ENCODE measurements at places on chromosomes 3 and 15.

- DNase-seq = no peak
Measured at GRCh38 chr3:61547625-61548024, 13.7 kb upstream of the PTPRG start.

- no peak for DNase-seq
Measured at GRCh38 chr3:134978658-134979057, 183.6 kb downstream of the EPHB1 start.

GRCh38 chr3:191094057-191094845 lies 104.8 kb upstream of the OSTN start:
- no peak for DNase-seq

DNA sequence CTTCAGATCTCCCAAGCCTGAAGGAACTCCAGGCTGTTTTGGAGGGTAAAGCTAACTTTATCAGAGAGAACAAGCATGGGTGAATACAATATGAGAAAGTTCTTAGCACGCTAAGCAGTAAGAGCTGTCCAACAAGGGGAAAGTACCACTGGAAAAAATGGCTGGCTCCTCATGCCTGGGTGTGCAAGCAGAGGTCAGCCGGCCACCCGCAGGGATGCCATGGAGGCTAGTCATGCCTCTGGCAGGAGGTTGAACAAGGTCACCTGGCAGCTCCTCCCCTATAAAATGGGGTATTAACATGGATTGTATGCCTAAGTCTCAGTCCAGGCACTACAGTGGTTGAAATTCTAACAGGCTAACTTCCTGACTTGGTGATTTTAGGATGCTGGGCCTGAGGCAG lies 75.4 kb upstream of the SLC6A1 start:
- no peak for DNase-seq

DNA sequence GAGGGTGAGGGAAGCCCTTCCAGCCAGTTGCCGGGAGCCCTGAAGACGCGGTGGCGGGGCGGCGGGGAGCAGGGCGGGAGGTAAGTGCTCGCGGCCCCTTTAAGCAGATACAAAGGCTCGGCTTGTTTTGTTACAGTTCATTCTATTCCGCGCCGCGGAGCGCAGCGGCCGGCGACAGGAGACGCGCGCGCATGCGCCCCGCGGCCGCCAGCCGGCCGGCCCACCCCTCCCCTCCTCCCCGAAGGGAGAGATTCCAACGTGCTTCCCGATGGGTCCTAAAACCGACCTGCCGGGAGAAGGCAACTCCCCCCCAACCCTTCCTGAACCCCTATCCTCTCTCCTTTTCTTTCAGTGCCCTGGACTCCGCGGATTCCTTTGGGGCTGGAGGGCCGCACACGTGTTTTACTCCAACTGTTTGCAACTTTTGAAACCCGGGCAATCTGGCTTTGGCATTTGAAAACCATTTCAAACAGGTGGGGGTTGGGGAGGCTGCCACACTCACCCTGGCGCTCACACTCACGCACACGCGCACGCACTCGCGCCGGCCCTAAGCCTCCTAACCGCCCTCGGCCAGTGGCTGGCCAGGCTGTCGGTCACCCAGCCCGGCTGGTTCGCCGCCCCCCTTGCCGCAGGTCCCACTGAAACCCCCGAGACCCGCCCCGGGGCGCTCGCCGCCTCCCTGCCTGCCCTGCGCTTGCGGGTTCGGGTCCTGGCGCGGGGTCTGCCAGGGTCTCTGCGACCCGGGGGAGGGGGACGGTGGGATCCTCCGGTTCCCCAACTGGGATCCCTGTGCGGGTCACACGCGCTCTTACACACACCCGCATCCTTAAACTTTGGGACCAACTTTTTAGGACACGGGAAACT lies at the start of gene MAGI1:
TSS of gene MAGI1 (minus strand) at position 193 of the 864 bp plus-strand sequence. CDS start 610 bp downstream, outside the sequence.
- DNase-seq = no peak

DNA sequence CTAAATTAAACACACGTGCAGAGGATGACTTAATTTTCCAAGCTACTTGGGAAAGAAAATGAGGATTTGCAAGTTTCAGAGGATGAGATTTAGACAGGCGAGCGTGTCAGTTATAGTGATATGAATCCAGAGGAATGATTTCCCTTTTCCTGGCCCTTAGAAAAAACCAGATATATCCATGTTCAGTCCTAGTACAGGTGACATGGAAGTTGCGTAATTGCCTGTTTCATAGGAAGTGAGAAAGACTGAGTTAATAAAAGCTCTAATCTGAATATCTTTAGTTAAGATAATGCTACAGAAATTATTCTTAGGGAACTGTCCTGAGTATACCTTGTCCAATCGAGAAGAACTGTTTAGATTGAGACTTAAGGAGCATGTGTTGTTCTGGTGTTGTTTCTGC lies 490.5 kb downstream of the ZNF385D start:
- no peak for DNase-seq

DNA sequence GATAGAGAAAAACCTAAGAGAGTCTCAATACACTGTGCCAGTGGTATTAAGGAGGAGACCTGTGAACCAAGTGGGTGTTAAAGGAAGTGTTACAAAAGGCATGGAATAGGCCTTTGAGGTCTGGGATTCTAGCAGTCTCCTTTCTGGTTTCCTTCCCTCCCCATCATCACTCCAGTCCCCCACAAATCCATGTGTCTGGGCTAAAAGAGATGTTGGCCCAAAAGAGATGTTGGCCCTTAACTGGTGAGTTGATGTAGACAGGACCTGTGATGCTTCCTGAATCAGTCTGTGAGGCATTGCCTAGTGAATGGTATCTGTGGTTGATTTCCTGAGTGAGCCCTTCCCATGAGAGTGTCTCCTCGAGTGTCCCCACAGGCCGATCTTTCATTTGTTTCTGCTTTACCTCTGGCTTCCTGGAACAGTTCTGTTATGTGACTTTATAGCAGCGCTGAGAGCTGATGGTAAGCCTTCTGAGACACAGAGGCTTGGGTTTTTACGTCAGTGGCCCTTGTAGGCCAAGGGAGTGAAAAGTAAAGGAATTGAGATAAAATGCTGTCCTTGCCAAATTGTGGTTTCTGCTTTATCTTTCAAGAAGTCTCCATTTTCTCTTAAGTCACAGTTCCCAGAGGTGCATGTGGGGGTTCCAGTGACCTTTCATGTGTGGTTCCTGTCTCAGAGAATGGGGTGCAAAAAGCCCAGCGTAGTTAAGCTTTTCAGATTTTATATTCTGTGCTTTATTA lies 87.8 kb downstream of the KLHL25 start:
- no peak for DNase-seq

DNA sequence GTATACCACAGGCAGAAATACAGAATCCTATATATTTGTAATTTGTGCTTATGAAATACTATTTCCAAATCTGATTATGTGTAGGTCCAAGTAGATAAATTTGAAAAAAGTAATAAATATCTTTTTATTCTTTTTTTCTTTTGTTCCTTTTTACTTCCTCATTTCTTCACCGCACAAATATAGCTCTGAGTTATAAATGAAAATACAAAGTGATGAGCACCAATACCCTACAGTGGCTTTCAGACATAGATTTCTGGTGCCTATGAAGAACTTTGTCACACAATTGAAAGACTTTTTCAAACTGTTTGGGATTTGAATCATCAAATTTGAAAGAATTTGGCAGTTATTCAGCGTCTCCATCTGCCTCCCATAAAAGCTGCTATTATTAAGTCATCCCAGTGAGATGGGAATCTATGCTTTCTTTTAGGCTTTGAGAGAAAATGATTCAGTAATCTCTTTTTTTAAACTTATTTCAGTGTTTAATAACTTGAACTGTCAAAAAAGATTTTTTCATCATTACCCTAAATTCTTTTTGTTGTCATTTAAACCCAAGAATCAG lies 363.6 kb upstream of the GOLIM4 start:
- DNase-seq = no peak

DNA sequence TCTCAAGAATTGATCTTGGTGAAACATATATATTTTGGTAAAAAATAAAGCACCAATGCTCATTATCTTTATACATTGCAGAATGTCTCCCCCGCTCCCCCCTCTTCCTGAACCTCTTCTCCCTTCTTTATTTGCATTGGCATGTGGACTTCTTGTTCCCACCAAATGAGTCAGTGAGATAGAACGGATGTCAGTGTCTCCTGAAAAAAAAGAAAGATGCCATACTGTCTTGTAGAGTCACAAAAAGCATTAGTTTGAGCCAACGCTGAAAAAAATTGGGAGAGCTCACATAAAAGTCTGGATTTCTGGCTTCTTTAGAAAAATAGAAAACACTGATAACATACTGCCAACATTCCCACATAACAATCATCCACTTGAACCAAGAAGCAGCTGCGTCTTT lies 32.0 kb upstream of the STXBP5L start:
- no peak for DNase-seq

DNA sequence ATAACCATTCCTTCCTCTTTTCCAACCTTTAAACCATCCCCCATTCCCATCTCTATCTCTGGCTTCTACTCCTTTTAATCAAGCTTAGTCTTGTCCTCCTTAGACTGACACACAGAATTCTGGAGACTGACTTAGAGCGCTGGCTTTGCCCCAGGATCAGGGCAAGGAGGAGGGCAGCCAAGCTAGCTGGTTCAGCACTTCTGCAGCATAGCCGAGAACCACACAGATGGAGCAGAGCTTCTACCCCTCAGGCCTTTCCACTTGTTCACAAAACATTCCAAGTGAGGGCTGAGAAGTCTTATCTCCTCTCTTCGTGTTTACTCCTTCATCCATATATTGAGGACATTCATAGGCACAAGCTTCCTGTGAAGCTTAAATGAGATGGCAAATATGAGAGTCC lies 246.5 kb upstream of the PEX5L start:
- no peak for DNase-seq

GRCh38 chr15:82849556-82850512 lies 40.4 kb downstream of the WHAMM start:
- DNase-seq = no peak

DNA sequence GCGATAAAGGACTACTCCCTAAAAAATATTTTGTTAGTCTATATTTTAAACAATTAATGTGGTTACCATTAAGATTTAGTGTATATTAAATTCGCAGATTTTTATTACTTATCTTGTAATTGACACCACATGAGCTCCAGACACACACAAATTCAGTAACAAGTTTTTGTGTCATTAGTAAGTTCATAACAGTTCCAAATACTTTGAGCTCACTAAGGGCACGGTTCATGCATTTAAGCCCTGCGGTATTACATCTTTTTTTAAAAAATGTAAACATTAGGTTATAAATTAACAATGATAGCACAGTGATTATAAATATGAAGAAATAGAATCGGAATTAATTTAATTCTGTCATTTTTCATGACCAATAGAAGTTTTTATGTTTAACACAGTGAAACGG lies 317.3 kb downstream of the ZNF385D start:
- DNase-seq = no peak

DNA sequence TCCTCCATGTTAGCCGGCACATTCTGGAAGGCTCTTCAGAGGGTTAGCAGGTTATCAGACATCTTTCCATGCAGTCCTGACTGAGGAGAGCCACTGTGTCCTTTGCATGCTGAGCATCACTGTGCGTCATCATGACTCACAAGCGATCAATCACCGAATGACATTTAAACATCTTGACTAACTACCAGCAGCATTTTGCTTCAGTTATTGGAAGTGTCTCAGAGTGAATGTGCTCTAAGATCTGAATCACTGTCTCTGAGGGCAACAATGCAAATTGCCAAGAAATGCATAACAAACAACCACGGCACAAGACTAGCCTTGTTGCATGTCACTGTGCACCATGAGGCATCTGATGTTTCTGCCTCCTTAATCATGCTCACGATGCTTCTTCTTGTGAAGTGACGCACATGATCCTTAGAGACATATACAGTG lies 18.3 kb upstream of the ATP8B4 start:
- DNase-seq = no peak

DNA sequence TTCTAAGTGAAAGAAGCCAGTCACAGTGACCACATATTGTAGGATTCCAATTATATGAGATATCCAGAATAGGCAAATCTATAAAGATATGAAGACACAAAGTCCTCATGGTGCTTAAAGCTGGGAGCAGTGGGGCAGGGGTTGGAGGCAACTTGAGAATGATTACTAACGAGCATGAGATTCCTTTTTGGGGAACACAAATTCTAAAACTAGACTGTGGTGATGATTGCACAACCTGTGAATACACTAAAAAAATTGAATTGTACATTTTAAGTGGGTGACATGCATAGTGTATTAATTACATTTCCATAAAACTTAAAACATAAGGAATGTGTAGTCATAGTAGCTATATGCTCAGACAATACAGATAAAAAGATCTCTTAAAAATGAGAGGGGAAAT lies 103.2 kb downstream of the DPH6 start:
- no peak for DNase-seq
